ENCODE measurements at places on chromosomes 13 and 19.

DNA sequence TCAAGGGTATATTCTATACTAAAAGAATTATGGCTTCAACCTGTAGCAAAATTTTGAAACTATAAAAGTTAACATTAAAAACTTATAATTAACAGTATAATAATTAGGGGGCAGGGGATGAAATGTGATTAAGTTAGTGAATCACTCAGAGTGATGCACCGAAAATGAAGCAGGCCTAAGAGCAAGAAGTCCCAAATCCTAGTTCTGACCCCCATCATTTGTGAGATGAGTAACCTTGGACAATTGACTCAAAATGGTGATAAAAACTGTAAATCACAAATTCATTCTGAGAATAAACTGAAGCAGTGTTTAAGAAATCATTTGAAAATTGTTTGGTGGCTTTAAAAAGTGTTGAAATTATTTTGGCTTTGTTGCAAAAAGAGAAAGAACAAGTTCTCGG, 56.8 kb downstream of the KLF12 start:
- DNase-seq, result no peak

GRCh38 chr19:17332677-17333581, 1.7 kb downstream of the ANO8 start:
- peak; percentile 49 for DNase-seq

DNA sequence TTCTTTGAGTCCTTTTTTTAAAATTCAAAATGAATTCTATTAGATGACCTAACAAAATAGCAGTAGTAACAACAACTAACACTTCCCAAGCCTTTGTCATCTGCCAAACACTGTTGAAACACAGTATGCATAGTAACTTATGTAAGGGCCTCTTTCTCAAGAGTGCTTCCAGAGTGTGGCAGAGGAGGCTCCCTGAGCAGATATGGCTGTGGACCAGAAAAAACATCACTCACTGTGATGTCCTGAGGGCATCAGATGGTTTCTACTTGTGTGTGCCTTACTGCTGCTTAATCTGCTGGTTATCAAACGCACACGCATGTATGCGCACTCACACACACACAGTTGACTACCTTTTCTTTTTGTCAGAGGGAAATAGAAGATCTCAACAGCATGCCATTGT, 110.8 kb downstream of the DLEU7 start:
- no peak for DNase-seq

DNA sequence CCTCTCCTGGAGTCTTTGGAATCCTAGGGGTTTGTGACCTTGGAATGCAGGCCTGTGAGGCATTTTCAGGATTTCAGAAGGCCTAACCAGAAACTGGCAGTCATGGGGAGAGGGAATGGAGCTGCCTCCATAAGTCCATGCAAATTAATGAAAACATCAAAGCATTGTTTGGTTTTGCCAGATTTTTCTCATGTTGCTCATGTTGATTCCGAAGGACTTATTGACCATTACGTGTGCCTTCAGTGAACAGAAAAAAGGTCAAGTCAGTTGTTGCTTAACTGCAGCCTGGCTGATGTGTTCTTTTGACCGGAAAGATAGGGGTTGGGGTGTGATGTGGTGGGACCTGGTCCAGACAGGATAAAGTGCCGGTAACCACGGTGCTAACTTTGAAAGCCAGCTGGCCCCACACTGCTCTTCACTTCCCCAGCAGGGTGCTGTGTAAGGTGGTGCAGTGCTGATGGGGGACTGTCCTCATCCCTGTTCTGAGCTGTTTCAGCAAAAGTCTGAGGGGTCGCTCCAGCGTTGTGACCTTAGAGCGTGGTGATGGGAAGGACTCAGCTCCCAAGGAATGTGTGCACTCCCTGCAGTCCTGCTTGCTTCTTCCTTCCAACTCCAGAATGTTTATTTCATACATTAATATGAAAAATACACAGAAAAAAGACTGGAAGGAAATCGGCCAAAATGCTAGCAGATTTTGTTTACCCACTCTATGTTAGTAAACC, 3.5 kb downstream of the RNF113B start:
- DNase-seq, result no peak

DNA sequence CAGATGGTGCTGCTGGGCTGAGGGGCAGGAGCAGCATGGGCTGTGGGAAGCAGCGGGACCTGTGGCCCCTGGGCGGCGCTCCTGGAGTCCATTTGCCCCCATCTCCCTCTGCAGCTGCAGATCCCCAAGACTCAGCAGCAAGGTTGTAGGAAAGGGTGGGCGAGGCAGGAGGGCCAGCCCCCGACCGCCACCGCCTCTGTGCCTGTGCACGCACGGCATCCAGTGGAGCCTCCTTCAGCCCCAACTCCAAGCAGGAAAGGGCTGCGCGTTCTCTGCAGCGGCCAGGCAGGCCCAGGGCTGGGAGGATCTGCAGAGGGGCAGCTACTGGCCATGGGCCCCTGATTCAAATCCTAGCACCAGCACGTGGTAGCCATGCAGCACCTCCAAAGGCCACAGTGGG, 20.8 kb downstream of the DPF1 start:
- no peak for DNase-seq

DNA sequence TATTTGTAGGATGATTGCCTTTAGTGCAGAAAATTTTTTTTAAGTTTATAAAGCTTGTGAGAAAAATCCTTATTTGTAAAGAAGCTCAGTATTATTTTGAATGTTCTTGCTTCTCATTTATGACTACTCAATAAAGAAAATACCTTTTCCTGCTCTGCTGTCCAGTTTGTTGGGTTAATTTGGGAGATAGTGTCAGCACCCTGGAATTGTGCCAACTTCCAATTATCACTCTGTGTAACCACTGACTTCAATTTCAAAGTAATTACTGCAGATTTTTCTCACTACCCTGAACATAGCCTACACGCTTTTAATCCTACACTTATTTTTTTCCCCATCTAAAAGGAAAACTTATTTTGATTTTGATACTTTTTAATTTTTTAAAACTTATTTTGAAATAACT, 93.1 kb downstream of the GGACT start:
- no peak for DNase-seq

DNA sequence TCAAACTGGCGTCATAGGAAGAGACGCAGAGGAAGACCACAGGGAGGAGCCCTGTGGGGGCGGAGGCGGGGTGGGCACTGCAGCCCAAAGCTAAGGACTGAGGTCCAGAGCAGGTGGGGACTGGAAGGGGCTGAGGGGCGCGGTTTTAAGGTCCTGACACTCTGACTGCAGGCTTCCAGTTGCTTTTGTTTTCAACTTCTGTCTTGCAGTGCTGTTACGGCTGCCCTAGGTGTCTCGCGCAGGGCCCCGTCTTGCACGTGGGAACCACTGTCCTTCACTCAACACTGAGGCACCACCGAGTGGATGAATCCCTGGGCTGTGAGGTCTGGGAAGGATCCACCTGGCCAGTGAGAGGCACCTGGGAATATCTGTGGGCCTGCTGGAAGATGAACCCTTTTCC, 76.0 kb downstream of the TEX29 start:
- no peak for DNase-seq

- no peak for DNase-seq
Measured at GRCh38 chr13:114177245-114178010, 1.6 kb upstream of the CFAP97D2 start.

DNA sequence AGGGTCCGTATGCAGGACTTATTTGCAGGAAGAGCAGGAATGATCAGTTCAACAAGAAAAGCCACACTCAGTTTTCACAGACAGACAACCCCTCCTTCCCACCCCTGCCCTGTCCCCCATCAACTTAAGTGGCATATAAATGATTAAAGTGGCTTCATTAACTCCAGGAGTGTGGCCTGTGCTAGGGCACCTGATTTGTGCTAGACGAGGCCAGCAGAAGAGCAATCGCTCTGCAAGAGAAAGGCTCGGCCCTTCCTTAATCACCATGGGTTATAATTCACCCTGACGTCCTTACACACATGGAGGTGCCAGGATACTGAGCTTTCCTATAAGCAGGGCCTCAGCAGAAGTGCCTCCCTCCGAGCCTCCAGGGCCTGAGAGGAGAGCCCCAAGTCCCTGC, 14.6 kb downstream of the C19orf12 start:
- DNase-seq, result no peak

DNA sequence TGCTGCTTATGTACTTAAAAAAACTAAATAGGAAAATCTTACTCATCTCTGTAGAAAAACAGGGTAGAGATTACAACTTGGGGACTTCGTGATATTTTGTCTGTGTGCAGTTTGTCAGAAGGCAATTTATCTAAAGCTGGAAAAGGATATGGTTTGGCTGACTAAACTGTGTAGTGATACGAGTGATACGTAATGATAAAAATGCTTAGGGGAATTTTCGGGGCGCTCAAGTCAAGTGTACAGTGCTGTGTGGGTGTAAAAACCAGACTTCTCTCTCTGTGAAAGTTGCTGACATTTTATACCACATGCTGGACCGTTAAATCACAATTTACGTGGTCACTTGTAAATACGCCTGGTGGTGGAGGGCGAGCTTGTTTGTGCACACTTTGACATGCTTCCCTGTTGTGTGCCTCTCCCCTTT, 221.7 kb downstream of the KCNRG start:
- DNase-seq, result peak; percentile 68

DNA sequence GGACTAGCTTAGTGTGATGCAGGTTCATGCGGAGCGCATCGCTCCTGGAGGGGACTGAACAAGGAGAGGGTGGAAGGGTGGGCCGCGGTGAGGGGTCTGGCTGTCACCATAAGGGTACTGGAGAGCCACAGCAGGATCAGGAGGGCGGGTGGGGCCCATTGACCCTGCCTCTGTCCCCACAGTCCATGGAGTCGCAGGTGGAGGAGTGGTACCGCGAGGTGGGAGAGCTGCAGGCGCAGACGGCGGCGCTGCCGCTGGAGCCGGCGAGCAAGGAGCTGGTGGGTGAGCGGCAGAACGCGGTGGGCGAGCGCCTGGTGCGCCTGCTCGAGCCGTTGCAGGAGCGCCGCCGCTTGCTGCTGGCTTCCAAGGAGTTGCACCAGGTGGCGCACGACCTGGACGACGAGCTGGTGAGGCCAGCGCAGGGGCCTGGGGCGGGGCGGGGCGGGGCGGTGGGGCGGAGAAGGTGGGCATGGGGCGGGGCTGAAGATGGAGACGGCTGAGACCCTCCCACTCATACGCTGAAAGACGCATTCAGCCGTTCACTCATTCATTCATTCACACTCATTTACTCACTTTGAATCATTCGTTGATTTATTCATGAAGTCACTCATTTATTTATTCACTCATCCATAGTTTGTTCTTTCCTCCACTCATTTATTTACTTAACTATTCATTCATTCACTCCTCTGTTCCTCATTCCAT, 27.5 kb upstream of the SHKBP1 start:
- peak; percentile 64 for DNase-seq

DNA sequence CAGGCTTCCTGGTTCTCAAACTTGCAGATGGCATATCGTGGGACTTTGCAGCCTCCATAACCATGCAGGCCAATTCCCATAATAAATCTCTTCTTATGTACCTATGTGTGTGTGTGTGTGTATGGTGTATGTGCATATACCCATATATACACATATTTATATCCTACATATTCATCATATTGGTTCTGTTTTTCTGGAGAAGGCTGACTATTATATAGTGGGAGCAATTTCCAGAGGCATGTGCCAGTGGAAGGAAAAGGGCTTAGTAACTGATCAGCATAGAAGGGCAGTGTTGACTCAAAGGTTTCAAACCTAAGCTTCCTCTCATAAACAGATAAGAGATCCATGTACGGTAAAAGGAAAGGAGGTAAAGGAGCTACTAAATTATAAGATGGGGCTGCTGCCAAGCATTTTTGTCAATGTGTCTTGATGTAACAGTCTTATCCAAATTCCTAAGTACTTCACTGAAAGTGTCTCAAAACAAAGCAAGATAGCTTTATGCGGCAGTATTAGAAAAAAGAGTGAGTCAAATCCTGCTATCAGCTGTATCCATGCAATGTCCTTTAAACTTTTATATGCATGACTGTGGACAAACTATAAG, 432.1 kb downstream of the TBC1D4 start:
- DNase-seq, result no peak

DNA sequence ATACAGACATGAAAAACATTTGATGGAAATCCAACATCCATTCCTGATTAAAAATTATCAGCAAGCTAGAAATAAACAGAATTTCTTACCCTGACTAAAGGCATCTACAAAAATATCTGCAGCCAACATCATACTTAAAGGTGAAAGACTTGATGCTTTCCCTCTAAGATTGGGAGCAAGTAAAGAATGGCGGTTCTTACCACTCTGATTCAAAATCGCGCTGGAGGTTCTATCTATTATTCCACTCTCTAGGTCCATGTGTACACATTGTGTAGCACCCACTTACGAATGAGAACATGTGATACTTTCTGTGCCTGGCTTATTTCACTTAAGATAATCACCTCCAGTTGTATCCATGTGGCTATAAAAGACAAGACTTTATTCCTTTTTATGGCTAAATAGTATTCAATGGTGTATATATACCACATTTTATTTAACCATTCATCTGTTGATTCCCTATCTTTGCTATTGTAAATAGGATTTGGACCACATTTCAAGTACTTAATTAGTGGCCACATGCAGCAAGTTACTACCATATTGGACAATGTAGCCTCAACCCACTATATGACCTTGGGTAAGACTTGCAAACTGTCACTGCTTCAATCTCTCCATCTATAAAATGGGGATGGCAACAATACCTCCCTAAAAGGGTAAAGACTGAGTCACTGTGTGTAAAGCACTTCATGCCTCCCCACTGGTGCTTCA, 38.4 kb upstream of the CYP2A7 start:
- DNase-seq, result no peak

DNA sequence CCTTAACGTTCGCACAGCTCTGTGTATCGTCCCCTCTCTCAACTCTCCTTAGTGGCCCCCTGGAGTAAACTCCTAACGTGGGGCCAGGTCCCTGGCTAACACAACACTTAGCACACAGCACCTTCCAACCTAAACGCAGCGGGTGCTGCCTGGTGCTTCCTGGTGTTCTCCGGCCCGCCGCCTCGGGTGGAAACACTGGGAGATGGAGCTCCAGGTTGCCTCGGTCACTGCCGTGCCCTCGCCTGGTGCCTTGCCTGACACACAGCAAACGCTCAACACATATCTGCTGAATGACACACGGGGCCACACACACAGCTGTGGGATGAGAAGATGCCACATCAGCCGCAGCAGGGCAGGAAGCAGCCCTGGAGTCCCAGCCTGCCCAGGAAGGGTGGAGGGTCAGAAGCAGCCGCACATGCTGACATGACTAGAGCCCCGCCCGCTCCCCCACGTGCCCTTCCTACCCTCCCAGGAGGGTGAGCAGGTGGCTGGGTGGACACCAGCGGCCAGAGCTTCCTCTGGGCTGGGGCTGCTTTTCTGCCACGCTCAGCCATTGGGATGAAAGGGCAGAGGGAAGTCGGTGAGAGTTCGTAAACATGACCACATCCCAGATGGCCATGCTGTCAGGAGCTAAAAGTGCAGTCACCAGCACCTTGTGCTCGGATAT, 6.6 kb downstream of the PEPD start:
- no peak for DNase-seq
